ENCODE measurements at places on chromosomes 16 and 17. TPM values are rescaled to one million over a fixed set of nuclear protein-coding genes. Genes with fewer than 3 reads are reported as not detected.

MYH2 gene
- total RNA-seq = not detected

IRX5 gene
- not detected for total RNA-seq

MT3 gene
- 6.2 TPM for total RNA-seq

PLLP gene
- 0.18 TPM for total RNA-seq

CCDC47 gene
- total RNA-seq = 59.4 TPM

ZCCHC14 gene
- 2.7 TPM for total RNA-seq

DYNLRB2 gene
- not detected for total RNA-seq

TBC1D3E gene
- not detected for total RNA-seq

AANAT gene
- total RNA-seq = not detected

ZFP90 gene
- total RNA-seq = 33.6 TPM

CCL4 gene
- total RNA-seq = 6.5 TPM

FOXL1 gene
- total RNA-seq = not detected

DNA sequence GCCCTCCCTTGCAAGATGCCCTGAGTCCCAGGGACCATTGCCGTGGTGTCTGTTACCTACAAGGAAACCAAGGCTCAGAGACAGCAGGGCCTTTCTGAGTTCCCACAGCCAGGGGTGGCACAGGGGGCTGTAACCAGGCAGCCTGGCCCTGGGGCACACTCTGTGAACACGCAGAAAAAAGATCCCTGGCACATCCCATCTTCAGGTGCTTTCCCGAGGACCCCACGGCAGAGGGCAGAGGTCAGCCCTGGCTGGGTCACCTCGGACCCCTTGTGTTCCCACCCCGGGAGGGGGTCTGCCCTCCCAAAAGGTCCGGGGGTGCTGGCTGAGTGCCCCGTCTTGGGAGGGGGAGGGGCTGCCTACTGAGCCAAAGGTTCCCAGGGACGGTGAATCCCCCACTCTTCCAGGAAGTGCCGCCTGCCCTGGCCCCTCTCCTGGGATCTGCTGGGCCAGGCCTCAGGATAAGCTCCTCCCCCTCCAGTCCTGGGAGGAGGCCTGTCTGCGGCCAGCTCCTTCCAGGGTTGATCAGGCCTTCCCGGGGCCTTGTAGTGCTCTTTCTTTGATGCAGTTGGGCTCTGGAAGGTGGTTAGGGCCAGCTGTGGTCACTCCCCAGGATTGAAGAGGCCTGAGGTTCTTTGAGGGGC is 8.1 kb downstream of the GLIS2 start:
- peaks cover 19% of the 10 kb centered on the region for H3K4me1 ChIP-seq
- H3K27ac ChIP-seq = no peak overlapping the region
- no peaks in the 10 kb centered on the region for H3K36me3 ChIP-seq
- DNase-seq = no peak
- no peaks in the 10 kb centered on the region for H3K27me3 ChIP-seq
- H3K4me3 ChIP-seq = no peak overlapping the region

DNA sequence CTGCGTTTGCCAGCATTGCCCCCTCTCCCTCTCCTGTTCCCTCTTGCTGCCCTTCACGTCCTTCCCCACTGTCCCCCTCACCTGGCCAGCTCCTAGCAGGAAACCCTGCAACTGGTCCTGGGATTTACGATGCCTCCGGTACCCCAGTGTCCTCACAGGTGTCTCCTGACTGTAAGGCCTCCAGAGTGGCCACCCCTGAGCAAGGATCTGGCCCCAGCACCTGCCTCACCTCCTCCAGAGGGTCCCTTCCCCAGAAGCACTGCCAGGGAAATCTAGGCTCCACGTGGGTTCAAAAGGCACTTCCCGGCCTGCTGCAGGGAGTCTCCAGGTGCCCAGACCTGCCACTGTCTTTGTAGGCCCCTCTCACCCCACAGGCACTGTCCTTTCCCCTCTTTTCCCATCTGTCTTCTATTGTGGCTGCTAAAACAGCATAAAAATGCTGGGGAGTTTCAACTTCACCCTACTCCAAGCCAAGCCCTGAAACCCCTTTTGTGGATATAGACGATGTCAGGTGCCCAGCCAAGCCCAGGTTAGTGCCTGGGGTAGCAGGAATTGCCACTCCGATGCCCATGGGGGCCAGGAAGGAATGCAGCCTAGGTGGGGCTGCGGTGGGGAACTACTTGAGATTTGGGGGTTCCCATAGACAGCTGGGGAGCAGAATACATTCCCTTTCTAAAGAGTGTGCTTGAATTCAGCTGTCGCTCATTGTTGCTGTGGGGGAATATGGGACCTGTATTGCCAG is 25.7 kb downstream of the RAB11FIP4 start:
- H3K4me1 ChIP-seq = no peaks in the 10 kb centered on the region
- no peak for DNase-seq
- H3K27me3 ChIP-seq = peaks cover 8% of the 10 kb centered on the region
- no peaks in the 10 kb centered on the region for H3K36me3 ChIP-seq
- no peak overlapping the region for H3K27ac ChIP-seq

DNA sequence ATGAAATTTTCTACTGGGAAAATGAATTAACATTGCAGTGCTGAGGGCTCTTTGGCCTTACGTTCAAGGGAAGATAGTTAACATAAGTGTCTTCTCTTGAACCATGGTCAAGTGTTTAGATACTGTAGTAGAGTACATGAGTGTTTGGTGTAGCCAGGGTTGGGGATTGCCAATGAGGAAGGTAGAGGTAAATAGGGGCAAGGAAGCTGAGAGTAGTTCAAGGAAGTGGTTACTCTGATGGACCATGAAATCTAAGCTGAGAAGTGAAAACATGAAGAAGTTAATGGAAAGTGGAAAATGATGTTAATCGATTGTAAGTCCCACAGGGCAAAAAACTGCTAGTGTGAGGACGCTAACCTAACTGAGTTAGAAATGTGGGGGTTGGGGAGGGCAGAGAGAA is 249.6 kb upstream of the AXIN2 start:
- no peaks in the 10 kb centered on the region for H3K36me3 ChIP-seq
- no peak for DNase-seq

DNA sequence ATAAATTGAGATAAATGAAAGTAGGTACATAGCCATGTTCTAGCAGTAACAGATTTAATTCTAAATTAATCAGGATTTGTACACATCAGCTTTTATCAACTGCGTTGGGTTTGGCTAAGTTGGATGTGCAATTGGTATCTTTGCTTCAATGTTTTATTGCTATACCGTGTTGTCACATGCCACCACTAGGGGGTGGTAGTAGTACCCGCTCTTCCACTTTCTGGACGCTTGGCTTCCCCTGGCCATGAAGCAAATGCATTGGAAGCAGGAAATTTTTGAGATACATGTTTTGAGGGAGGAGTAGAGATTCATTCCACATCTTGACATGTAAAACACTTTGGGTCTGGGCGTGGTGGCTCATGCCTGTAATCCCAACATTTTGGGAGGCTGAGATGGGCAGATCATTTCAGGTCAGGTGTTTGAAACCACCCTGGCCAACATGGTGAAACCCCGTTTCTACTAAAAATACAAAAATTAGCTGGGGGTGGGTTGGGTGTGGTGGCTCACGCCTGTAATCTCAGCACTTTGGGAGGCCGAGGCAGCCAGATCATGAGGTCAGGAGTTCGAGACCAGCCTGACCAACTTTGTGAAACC is 58.6 kb downstream of the EMP2 start:
- DNase-seq = peak; percentile 61
- no peak overlapping the region for H3K27ac ChIP-seq
- no peaks in the 10 kb centered on the region for H3K36me3 ChIP-seq

DNA sequence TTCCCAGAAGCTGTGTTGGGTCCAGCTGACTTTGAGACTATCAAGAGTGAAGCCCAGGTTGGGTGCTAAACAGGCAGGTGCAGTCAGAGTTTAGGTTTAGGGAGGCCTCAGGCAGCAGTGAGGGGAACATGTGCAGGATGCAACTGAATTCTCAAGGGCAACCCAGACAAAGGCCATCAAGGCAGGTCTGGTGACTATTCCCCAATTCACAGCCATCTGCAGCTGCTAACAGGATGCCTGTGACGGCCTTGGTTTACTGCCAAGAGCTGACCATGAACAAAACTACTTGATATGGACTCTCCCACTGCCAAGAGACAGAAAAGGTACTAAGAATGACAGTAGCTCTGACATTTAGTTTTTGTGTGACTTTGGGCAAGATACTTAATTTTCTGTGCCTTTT is 45.2 kb upstream of the BCAR1 start:
- no peak overlapping the region for H3K27ac ChIP-seq
- H3K27me3 ChIP-seq = peaks cover 18% of the 10 kb centered on the region
- no peaks in the 10 kb centered on the region for H3K4me1 ChIP-seq
- H3K4me3 ChIP-seq = no peak overlapping the region
- DNase-seq = no peak

GRCh38 chr17:76735586-76736348 is 1.4 kb downstream of the SRSF2 start:
- no peak for DNase-seq
- no peaks in the 10 kb centered on the region for H3K27me3 ChIP-seq
- peak overlapping the region; percentile 87 for H3K27ac ChIP-seq
- H3K4me3 ChIP-seq = peak overlapping the region; percentile 99

DNA sequence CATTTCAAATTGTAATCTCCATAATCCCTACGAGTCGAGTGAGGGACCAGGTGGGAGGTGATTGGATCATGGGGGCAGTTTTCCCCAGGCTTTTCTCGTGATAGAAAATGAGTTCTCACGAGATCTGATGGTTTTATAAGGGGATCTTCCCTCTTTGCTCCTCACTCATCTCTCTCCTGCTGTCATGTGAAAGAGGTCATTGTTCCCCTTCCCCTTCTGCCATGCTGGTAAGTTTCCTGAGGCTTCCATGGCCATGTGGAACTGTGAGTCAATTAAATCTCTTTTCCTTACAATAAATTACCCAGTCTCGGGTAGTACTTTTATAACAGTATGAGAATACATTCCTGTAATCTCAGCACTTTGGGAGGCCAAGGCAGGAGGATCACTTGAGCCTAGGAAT is 76.7 kb upstream of the MARCHF10 start:
- H3K36me3 ChIP-seq = no peaks in the 10 kb centered on the region
- no peak overlapping the region for H3K4me3 ChIP-seq
- no peak for DNase-seq

- peaks cover 31% of the 10 kb centered on the region for H3K27me3 ChIP-seq
- peak within 1 kb of the TSS; percentile 85 for H3K27ac ChIP-seq
- peak; percentile 100 for DNase-seq
- peak within 1 kb of the TSS; percentile 92 for H3K4me3 ChIP-seq
- H3K36me3 ChIP-seq = peaks cover 5% of the 10 kb centered on the region
- peaks cover 38% of the 10 kb centered on the region for H3K4me1 ChIP-seq
Observed at GRCh38 chr17:77957857-77958715, at the start of gene TNRC6C. Gene TNRC6C, plus strand, starts transcription at chr17:77958703. Its CDS starts 45,504 bp downstream, at chr17:78004207.

DNA sequence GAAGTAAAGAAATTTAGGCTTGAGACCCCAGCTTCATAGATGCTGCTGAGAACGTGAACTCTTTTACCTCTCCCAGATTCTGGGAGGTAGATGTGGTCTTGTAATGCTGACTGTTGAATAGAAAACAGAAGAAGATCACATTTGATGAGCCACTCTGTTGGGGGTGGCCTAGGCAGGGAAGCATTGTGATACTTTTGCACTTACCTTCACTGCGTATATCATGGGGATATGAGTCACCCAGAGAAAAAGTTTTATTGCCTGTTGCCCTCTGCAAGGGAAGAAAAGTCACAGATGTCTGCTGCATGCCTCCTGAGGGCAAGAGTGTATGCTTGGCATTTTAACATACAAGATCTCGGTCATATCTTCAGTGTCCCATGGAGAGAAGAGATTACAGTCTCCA is 365.4 kb downstream of the SNX29 start:
- DNase-seq = no peak
- H3K4me1 ChIP-seq = no peaks in the 10 kb centered on the region
- no peak overlapping the region for H3K27ac ChIP-seq

DNA sequence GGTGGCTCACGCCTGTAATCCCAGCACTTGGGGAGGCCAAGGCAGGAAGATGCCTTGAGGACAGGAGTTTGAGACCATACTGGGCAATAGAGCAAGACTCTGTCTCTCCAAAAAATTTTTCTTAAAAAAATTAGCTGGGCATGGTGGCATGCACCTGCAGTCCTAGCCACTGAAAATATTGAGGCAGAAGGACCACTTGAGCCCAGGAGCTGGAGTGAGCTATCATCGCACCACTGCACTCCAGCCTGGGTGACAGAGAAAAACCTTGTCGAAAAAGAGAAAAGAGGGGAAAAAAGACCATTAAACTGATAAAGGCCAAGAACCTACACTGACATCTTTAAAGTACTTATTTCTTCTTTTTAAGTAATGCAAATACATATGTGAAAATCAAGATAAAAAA is 53.4 kb upstream of the ITGA2B start:
- peaks cover 31% of the 10 kb centered on the region for H3K4me1 ChIP-seq
- DNase-seq = no peak
- no peaks in the 10 kb centered on the region for H3K27me3 ChIP-seq
- no peak overlapping the region for H3K4me3 ChIP-seq
- peaks cover 13% of the 10 kb centered on the region for H3K36me3 ChIP-seq

DNA sequence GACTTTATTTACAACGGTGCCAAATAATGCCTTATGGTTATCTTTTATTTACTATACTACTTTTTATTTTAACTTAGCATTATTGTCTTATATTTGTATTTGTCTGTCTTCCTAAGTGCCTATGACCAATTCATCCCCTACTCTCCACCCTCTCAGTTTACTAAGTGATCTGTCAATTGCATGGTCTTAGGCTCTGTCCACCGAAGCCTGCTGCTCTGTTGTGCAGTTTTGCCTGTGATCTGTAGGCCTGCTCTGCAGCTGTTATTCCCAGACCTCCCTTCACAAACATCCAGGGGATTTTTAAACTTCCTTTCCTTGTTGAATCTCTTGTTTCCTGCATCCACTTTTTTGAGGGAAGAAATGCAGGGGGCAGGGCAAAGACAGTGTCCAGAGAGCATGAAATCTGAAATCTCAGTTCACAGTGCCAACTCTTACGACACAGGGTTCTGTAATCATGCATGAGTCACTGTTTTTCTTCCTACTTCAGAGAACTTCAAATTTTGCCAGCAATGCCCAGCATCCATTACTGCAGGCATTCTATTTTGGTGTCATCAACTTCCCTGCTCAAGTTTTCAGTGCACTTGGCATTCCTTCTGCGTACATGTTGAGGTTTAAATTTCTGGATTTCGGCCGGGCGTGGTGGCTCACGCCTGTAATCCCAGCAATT is 11.4 kb downstream of the SLFN5 start:
- peaks cover 76% of the 10 kb centered on the region for H3K4me1 ChIP-seq
- peaks cover 81% of the 10 kb centered on the region for H3K36me3 ChIP-seq
- no peak overlapping the region for H3K4me3 ChIP-seq
- DNase-seq = no peak

DNA sequence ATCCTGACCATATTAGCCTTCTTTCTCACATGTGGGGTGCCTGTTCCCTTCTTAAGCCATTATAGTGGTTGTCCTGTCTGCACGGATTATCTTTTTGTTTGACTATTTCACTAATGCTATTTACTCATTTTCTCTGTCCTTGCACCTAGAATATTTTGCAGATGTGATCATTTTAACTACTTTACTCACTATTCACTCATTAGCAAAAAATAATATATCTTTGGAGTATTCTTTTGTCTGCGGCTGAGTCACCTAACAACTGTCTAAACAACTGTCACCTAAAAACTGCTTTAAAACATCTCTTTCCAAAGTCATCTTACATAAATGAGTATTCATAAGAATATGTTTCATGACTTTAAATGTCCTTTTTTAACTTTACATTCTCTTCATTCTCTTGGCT is 87.4 kb downstream of the KCNJ2 start:
- H3K27me3 ChIP-seq = no peaks in the 10 kb centered on the region
- H3K27ac ChIP-seq = no peak overlapping the region
- no peak overlapping the region for H3K4me3 ChIP-seq
- no peaks in the 10 kb centered on the region for H3K36me3 ChIP-seq
- H3K4me1 ChIP-seq = no peaks in the 10 kb centered on the region
- no peak for DNase-seq

- DNase-seq = no peak
- H3K27ac ChIP-seq = no peak overlapping the region
- H3K27me3 ChIP-seq = peaks cover 4% of the 10 kb centered on the region
- no peaks in the 10 kb centered on the region for H3K4me1 ChIP-seq
- no peak overlapping the region for H3K4me3 ChIP-seq
- H3K36me3 ChIP-seq = no peaks in the 10 kb centered on the region
Observed at GRCh38 chr17:55661256-55661758, 61.4 kb downstream of the TMEM100 start.
